Ecto neural progenitor cell (in vitro differentiated cells): ENCODE measurements at places on chromosomes 4 and X.
A peak's percentile ranks its signal among the peaks of the same experiment; 100 is the strongest.

- no peak for DNase-seq
These were observed 66.7 kb downstream of the GPM6A start for GRCh38 chr4:175745329-175745728.

DNA sequence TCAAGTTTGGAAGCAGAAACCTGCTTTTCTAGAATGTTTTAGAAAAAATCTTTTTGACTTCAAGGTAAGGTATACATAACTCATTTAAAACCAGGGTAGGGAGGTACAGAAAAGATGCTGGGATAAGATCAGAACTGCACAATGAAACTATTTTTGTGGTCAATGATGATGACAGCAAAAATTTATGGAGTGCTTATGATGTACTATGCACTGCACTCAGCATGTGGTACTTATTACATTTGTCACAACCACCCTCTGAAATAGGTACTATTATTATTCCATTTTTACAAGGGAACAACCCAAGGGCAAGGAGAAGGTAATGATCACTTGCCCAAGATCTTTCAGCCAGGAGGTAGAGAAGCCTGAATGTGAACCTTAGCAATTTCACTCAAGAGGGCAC is 8.0 kb downstream of the GPM6B start:
- DNase-seq, result no peak

- DNase-seq, result no peak
These were observed 128.0 kb downstream of the CPE start for GRCh38 chr4:165506849-165507248.

DNA sequence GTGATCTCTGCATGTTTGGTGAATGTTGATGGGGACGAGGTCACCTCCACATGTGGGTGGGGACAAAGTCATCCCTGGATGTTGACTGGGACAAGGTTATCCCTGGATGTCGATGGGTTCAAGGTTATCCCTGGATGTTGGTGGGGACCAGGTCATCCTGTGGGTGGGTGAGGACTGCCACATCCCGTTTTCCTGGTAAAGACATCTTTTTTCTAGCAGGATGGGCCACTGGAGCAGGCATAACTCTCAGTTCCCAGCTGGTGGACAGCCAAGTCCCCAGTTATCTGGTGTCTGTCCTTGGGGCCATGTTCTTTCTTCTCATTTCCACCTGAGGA is 28.3 kb upstream of the PLCXD1 start:
- no peak for DNase-seq

GRCh38 chr4:157045507-157046127 is 30.3 kb upstream of the GLRB start:
- no peak for DNase-seq

DNA sequence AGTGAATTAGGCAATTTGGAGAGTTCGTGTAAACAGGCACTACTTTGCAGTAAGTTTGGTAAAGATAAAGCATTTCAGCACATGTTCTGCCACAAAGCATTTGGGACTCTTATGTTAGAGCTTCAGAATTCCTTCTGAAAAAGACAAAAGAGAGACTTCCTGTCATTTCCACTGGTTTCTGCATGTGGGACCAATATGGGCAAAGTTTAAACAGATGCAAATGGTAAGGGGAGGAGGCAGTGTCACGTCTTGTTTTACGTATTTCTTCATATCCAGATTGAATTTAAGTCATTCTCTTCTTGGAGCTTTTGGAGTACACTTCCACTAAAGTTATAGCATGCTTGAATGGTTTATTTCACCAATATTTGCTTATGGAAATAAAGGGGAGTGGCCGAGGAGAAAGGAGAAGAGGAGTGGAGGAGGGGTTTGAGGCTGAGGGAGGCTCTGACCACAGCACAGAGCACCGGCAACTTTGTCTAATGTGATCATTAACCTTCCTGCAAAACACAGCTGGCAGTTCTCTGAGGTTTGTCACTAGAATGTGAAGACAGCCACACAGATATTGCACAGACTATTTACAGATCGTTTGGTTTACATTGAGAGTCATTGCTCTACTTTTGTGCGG is at the start of gene APELA:
Gene APELA, plus strand, starts transcription at position 479 of the 625 bp plus-strand sequence. CDS start 154 bp downstream, outside the sequence.
- DNase-seq, result no peak

DNA sequence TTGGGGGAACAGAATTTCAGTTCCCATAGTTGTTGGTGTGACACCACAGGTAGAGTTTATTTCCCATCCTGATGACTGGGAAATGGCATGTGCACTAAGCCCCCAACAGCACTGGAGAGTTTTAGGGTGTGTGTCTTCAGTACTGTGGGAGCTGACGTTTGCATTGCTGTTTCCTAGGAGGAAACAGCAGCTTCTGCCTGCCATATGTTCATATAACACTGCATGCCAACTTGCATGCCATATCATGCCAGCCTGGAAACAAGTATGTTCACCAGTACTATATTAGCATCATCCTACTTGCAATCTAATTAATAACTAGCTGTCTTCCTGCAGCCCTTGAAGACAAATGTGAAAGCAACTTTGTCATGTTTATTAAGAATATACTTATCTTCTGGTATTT is 58.2 kb downstream of the NAA11 start:
- no peak for DNase-seq

DNA sequence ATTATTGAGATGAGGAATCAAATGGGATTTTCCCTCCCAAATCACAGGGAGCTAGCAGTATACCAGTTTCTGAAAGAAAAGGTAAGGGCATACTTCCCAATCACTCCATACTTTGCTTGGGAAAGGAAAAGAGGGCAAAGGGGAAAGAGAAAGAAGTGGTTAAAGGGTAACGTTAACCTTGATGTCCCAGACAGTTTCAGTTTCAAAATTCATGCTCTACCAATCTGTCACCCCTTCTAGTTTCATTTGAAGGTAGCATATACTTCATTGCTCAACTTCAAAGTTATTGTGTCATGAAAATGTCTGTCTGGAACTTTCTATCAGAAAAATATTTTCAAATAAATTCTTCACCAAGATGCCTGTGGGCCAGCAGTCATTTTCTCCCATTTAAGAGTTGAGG is 16.0 kb downstream of the TNMD start:
- DNase-seq, result no peak

DNA sequence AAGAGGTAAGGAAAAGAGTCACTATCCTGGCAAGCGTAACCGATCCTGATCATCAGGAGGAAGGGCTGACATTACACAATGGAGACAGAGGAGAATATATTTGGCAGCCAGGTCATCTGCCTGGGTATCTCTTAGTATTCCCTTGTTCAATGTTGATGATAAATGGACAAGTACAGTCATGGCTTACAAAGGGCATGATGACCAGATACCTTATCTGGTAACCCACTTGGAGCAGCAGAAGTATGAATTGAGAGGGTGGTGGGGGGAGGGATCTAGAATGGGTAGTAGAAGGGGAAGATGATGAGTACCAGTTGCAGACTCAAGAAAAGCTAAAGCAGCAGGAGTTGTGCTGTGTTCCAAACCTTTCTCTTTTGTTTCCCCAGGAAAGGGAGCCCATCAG is 17.3 kb downstream of the F8 start:
- DNase-seq, result no peak

DNA sequence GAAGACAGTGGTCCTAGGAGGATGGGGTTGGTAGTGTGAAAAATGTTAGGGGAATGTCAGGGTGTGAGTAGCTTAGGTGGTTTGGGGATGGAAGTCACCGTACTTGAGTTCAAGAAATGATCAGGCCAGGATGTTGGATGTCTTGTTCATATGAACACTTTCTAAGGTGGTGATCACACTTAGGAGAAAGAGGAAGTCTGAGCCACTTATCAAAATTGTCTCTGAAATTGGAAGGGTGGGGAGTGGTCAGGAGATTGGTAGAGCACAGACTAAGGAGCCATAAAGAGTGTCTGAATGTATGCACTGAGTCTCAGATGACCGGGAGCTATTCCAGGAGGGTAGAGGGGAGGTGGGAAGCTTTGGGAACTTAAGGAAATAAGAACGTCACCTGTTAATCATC is 17.3 kb downstream of the CMC4 start:
- no peak for DNase-seq

DNA sequence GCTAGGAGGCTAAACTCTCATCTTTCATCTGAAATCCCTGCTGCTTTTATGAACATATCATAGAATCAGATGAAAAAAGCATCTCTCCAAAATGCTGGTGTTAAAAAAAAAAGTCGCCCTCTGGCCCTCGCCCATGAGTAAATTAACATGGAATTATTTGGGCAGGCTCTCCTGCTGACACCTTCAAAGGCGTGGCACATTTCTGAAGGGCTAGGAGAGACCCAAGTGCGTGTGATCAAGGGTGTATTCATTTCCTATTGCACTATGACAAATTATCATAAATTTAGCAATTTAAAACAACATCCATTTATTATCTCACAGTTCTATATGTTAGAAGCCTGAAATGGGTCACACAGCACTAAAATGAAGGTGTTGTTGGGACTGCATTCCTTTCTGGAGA is 5.1 kb downstream of the ANXA3 start:
- no peak for DNase-seq

DNA sequence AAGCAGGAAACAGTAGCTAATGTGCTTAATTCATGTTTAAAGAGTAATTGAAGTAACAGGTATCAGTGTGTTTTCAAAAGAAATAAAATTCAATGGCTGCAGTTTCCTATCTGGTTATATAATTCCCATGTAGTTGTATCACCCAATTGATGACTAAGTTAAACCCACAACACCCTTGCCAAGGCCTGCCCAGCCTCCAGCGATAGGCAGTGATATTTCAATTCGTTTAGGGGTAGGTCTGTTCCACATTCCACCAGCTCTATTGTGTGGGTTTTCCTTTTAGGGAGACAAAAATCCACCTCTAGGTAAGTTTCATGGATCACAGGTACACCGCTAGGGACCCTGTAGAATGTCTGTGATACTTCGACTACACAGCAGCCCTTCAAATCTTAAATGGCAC is 24.7 kb upstream of the MXRA5 start:
- no peak for DNase-seq

DNA sequence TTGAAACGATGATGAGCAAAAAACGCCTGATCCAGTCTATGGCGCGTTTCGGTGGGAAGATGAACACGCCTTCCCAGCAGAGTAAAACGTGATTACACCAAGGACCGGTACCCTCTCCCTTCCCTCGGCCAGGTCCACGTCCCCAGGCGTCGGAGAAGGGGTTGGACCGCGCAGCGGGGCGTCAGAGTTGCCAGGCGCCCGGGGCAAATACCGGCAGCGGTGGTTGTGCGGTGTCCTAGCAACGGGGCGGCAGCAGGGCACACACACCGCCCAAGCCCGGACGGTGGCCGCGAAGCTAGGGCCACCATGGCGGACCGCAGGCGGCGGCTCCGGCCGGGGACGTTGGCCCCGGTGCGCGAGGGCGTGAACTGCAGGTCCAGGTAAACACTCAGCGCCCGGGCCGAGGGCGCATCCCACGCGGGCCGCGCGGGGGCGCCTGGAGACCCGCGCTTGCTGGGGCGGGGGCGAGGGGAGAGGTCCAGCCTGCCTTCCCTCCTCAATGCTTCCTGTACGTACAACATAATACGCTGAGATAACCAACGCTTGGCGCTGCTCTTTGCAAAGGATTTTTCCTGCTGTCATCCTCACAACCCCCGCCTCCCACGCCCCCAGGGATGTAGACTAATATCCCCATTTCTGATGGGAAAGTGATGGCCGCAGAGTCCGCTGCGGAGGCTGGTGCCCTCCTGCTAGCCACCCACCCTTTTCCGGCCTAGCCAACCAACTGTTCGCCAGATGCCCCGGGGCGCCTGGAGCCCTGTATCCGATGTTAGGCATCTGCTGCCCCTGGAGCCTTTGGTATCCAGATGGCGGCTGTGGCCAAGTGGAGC is at the start of gene FAM47E:
Gene FAM47E, plus strand, starts transcription at position 281 of the 830 bp plus-strand sequence. Its CDS starts 26 bp downstream, at position 307.
- DNase-seq, result peak; percentile 95

DNA sequence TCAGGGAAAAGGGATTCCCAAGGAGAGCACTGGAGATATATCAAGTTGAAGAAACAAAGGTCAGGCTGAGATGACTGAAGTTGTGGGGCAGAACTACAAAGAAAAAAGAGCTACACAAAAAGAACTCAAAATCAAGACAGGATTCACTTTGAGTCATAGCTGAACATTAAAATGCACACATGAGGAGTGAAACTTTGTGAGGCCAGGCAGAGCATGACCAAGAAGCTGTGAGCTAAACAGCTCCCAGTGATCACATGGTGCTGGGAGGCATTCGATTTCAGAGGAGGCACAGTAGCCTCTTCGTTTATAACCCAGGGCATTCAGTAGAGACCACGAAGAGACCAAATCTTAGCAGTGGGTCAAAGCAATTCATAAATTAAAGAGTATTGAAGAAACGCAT is 145.3 kb downstream of the ATRX start:
- DNase-seq, result no peak

DNA sequence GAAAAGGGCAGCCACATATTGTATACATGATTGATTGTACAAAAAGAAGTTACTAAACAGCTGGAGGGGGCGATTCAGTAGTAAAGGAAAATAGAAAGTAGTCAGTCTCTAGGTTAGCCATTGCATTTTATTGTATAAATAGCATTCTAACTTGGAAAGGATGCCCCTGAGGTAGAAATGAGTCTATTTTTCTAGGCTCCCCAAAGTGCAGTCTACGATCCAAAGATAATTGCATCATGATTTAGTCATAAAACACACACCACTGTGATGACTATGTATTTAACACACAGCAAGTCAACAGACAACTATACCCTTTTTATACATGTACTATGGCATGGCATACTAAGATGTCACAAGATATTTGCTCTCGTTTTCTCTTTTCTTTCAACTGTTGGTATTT is 204.9 kb downstream of the APBB2 start:
- DNase-seq, result no peak

DNA sequence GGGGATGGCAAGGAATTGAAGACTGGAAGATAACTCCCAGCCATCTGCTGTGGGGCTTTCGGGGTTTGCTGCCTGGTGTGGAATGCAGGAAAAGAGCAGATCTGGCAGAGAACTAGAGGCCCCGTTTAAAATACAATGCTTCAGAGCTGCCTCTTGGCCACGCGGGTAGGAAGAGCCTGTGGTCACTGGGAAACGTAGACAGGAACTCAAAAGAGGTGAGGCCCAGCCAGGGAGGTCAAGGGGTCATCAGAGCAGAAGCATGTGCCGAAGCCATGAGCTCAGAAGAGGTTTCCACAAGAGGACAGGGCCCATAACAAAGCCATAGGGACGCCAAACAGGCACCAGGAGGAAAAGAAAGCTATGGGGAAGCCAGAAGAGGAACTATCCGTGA is 14.5 kb upstream of the STS start:
- DNase-seq, result no peak

DNA sequence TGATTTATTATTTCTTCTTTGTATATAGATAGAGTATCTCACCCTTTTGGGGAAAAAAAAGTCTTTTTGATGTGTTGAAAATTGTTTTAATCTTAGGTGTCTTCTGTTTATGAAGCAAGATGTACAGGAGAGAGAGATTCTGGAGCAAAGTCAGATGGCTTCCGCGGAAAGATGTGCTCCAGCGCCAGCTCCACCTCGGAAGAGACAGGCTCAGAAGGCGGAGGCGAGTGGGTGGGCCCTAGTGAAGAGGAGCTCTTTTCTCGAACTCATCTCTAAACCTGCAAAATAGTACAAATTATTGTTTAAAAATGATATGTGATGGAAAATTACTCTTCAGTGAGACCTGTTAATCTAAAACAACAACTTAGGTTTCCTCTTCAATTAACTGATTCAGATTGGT is 28.9 kb upstream of the TBC1D14 start:
- DNase-seq, result no peak

- DNase-seq, result peak; percentile 49
These were observed 6.3 kb upstream of the SORCS2 start for GRCh38 chr4:7186031-7186430.

GRCh38 chr4:146486565-146486964 is 35.2 kb downstream of the SLC10A7 start:
- no peak for DNase-seq
